Large intestine (tissue), 12 donors: ENCODE measurements at places on chromosomes 12 and 14. TPM values are rescaled to one million over a fixed set of nuclear protein-coding genes. Genes with fewer than 3 reads are reported as not detected.

The SRRM4 gene
- 1.6 TPM for polyA plus RNA-seq

- no peak overlapping the region for H3K27ac ChIP-seq
- H3K36me3 ChIP-seq: no peaks in the 10 kb centered on the region
- no peak overlapping the region for H3K4me3 ChIP-seq
- H3K4me1 ChIP-seq: no peaks in the 10 kb centered on the region
- no peak for DNase-seq
Measured at GRCh38 chr14:77485256-77485655, 13.4 kb downstream of the ISM2 start.

- no peak overlapping the region for H3K4me3 ChIP-seq
- no peaks in the 10 kb centered on the region for H3K36me3 ChIP-seq
- no peaks in the 10 kb centered on the region for H3K27me3 ChIP-seq
- H3K27ac ChIP-seq: no peak overlapping the region
- no peaks in the 10 kb centered on the region for H3K4me1 ChIP-seq
Measured at GRCh38 chr12:77946541-77947061, 115.9 kb downstream of the NAV3 start.

- H3K27ac ChIP-seq: no peak overlapping the region
- no peaks in the 10 kb centered on the region for H3K27me3 ChIP-seq
- no peak for DNase-seq
- peaks cover 23% of the 10 kb centered on the region for H3K36me3 ChIP-seq
- H3K4me3 ChIP-seq: no peak overlapping the region
- no peaks in the 10 kb centered on the region for H3K4me1 ChIP-seq
Measured at GRCh38 chr12:122537021-122537420, 10.0 kb downstream of the KNTC1 start.

DNA sequence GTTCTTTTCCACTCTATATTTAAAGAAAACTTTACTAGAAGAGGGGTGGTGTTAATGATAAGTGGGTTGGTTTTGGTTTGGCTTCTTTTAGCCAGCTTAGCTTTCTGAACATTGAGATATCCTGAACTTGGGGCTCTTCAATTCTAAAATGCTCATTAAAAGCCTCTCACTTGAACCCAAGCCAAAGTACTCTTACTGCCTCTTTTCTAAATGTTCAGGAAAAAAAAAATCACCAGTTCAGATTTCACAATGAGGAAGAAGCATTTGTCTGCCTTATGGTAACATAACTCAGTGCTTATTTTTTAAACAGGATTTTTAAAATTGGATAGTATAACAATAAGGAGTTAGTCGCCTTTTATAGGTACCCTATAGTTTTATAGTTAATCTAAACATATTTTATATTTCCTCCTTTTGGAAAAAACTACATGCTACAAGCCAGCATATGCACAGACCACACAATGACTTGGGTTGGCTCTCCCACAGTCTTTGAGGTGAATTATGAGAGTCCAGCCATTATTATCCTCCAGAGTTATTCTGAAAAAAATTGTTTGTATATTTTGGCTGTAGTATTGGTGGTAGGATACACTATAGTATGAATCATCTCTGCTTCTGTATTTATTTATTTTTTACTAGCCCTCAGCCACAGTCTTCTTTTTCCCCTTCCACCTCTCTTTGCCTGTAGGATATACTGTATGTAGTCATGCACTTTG lies 195.5 kb upstream of the TMPO start:
- H3K4me1 ChIP-seq: no peaks in the 10 kb centered on the region
- no peak for DNase-seq
- H3K27me3 ChIP-seq: no peaks in the 10 kb centered on the region
- H3K4me3 ChIP-seq: no peak overlapping the region
- H3K36me3 ChIP-seq: no peaks in the 10 kb centered on the region
- no peak overlapping the region for H3K27ac ChIP-seq

DNA sequence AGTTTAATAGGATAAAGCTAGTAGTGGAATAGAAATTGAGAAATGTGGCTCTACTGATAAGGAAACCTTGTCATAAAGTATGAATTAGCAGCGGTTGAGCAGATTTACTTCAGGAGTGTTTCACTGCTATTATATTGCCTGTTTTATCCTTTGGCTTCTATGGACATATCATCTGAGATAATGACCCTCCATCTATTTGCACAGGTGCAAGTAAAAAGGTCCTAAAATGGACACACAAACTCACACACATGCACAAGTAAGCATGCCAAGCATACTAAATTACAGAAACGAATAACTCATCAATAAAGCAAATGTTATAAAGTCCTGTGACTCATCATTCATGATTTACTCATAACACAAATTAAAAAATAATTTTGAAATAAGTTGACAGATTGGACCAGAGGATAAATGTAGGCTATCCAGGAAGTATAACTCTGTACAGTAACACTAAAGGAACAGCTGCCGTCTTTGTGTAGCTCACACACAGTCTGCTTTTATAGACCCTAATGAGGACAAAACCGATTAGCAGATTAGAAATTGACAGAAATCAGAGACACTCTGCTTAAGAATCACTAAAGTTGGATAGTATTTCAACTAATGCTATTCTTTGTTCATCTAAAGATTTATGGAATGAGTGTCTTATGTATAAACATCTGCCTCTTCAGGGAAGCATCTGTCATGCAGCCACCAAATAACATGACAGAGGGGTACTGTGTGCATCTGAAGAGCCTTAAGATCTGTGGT lies 73.9 kb downstream of the SYT1 start:
- no peak for DNase-seq
- H3K27ac ChIP-seq: no peak overlapping the region
- no peak overlapping the region for H3K4me3 ChIP-seq
- no peaks in the 10 kb centered on the region for H3K36me3 ChIP-seq

GRCh38 chr14:60723907-60724618 lies at the start of gene SIX4:
Gene SIX4, minus strand, starts transcription at chr14:60724351. Its CDS starts 277 bp downstream, at chr14:60724074.
- H3K36me3 ChIP-seq: no peaks in the 10 kb centered on the region
- H3K4me1 ChIP-seq: peaks cover 10% of the 10 kb centered on the region
- peak; percentile 55 for DNase-seq
- H3K27me3 ChIP-seq: peaks cover 80% of the 10 kb centered on the region

The CABP1 gene
- polyA plus RNA-seq: 0.70 TPM

GRCh38 chr12:116143909-116144308 lies 133.6 kb downstream of the MED13L start:
- no peaks in the 10 kb centered on the region for H3K36me3 ChIP-seq
- no peaks in the 10 kb centered on the region for H3K4me1 ChIP-seq
- no peak overlapping the region for H3K4me3 ChIP-seq
- DNase-seq: no peak
- no peaks in the 10 kb centered on the region for H3K27me3 ChIP-seq

DNA sequence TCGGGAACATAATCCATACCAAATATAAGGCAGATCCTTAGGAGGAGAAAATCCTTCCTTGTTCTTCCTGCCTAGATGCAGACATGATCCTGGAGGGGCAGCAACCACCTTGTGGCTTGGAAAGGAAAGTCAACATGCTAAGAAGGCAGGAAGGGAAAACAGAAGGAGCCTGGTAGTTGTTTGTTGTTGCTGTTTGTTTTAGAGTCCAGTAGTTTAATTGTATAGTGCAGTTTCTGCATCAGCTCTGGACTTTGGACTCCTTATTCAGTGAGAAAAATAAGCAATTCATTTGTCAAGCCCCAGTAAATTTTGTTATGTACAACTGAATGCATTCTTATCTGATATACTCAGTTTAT lies 45.7 kb upstream of the APPL2 start:
- DNase-seq: peak; percentile 58
- H3K27me3 ChIP-seq: no peaks in the 10 kb centered on the region
- no peaks in the 10 kb centered on the region for H3K36me3 ChIP-seq
- H3K4me3 ChIP-seq: no peak overlapping the region

DNA sequence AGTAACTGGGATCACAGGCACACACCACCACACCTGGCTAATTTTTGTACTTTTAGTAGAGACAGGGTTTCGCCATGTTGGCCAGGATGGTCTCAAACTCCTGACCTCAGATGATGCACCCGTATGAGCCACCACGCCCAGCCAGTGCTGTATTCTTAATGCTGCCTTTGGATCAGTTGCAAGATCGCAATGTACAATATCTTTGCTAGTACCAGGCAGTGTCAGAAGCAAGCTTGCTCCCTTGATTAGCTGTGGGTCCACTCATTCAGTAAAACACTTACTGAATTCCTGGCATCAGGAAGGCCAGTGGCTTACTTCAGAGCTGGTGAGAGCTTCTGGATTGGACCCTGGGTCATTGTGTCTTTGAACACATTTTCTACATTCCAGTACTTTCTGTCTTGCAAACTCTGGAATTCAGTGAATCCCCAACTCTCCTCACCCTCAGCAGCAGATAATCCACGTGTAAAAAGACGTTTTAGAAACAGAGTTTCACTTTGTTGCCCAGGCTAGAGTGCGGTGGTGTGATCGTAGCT lies 1183.7 kb downstream of the AACS start:
- no peak for DNase-seq
- H3K4me1 ChIP-seq: no peaks in the 10 kb centered on the region
- H3K36me3 ChIP-seq: no peaks in the 10 kb centered on the region

GRCh38 chr14:100711493-100711892 lies 15.2 kb upstream of the DLK1 start:
- no peak overlapping the region for H3K27ac ChIP-seq
- H3K36me3 ChIP-seq: no peaks in the 10 kb centered on the region
- no peak for DNase-seq
- H3K27me3 ChIP-seq: peaks cover 15% of the 10 kb centered on the region

- no peak overlapping the region for H3K27ac ChIP-seq
- H3K4me3 ChIP-seq: no peak overlapping the region
- no peak for DNase-seq
- no peaks in the 10 kb centered on the region for H3K4me1 ChIP-seq
Measured at GRCh38 chr12:82952946-82953345, 266.2 kb downstream of the TMTC2 start.

The CSRP2 gene
- 29.4 TPM for polyA plus RNA-seq

The MGP gene
- polyA plus RNA-seq: 152 TPM

The RNU4-1 gene
- polyA plus RNA-seq: not detected

- no peak overlapping the region for H3K27ac ChIP-seq
- H3K36me3 ChIP-seq: no peaks in the 10 kb centered on the region
- no peak overlapping the region for H3K4me3 ChIP-seq
- H3K27me3 ChIP-seq: no peaks in the 10 kb centered on the region
- no peaks in the 10 kb centered on the region for H3K4me1 ChIP-seq
Measured at GRCh38 chr14:79992407-79993198, 218.7 kb downstream of the DIO2 start.

DNA sequence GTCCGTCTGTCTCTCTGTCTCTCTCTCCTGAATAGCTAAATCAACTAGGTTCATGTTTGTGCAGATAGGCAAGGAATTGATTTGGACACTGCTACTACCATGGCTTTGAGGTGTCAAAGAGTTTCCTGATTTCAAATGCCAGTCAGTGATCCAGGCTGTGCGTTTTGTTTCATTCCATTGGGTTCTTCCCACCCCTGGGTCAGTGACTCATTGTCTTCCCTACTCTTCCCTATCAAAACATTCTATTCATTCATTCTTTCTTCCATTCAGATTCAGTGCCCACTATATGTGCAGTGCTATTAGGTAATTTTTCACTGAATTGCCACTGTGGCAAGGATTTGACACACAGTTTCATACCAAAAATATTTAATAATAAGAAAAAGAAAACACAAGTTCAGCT lies 50.4 kb downstream of the RPH3A start:
- DNase-seq: no peak
- no peak overlapping the region for H3K4me3 ChIP-seq
- peaks cover 15% of the 10 kb centered on the region for H3K27me3 ChIP-seq
- H3K4me1 ChIP-seq: no peaks in the 10 kb centered on the region

GRCh38 chr14:74591899-74592298 lies 20.1 kb downstream of the LTBP2 start:
- H3K27me3 ChIP-seq: no peaks in the 10 kb centered on the region
- peaks cover 31% of the 10 kb centered on the region for H3K4me1 ChIP-seq
- no peak overlapping the region for H3K4me3 ChIP-seq
- no peak overlapping the region for H3K27ac ChIP-seq
- no peaks in the 10 kb centered on the region for H3K36me3 ChIP-seq

The SLC41A2 gene
- polyA plus RNA-seq: 4.1 TPM

The DDX23 gene
- 90.9 TPM for polyA plus RNA-seq

- H3K27ac ChIP-seq: no peak overlapping the region
- H3K36me3 ChIP-seq: peaks cover 76% of the 10 kb centered on the region
- DNase-seq: no peak
- H3K4me3 ChIP-seq: no peak overlapping the region
- peaks cover 8% of the 10 kb centered on the region for H3K4me1 ChIP-seq
Measured at GRCh38 chr12:124334976-124335375, 40.1 kb downstream of the RFLNA start.

The FOXG1 gene
- not detected for polyA plus RNA-seq

The CD163 gene
- 10.4 TPM for polyA plus RNA-seq

DNA sequence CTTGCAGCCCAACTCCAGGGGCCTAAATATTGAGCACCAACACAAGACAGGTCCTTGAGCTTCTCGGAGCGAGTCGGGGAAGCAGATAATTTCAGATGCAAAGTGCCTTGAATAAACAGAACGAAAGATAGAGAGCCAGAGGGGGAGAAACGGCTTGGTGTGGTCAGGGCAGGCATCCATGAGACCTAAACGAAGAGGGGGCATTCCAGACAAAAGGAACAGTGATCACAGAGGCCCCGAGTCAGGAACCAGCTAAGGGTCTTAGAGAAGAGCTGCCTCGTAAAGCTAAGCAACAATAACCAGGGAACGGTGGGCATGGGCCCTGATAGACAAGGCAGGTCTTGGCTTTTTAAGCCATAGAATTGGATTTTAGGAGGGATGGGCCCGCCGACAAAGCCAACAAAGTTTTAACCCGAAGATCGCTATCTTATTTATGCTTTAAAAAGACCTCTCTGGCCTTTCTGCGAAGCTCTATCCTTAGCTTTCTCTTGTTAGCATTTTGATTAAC lies 421 bp upstream of the ACADS start:
- H3K27ac ChIP-seq: peak overlapping the region; percentile 19
- H3K27me3 ChIP-seq: no peaks in the 10 kb centered on the region
- DNase-seq: no peak
- H3K36me3 ChIP-seq: peaks cover 50% of the 10 kb centered on the region

GRCh38 chr14:76217179-76217578 lies 65.5 kb downstream of the GPATCH2L start:
- DNase-seq: no peak
- no peaks in the 10 kb centered on the region for H3K4me1 ChIP-seq
- H3K27ac ChIP-seq: no peak overlapping the region
- no peaks in the 10 kb centered on the region for H3K27me3 ChIP-seq

GRCh38 chr14:76918256-76918781 lies 92.1 kb downstream of the LRRC74A start:
- H3K36me3 ChIP-seq: no peaks in the 10 kb centered on the region
- H3K4me3 ChIP-seq: no peak overlapping the region
- H3K27ac ChIP-seq: peak overlapping the region; percentile 76
- H3K4me1 ChIP-seq: peaks cover 78% of the 10 kb centered on the region

DNA sequence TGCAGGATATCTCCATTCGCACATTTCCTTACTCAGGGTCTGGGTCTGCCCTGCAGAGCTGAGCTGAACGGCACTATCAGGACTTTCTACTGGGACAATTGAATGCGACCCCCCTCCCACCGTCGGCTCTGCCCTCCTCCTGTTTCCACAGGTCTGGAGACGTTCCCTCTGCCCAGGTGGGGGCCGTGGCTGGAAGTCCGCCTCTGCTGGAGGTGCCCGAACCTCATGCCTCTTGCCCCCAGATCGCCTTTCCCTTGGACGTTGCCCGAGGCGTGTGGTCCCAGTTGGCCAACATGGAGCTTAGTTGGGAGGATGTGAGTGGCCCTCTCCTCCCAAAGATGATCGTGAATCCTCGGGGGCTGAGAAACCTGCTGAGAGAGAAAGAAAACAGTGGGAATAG lies 21.2 kb upstream of the KLC1 start:
- no peak overlapping the region for H3K27ac ChIP-seq

The SLC10A1 gene
- 0.13 TPM for polyA plus RNA-seq

The NTS gene
- 126 TPM for polyA plus RNA-seq

The OTX2 gene
- polyA plus RNA-seq: not detected

- no peaks in the 10 kb centered on the region for H3K36me3 ChIP-seq
- peaks cover 2% of the 10 kb centered on the region for H3K27me3 ChIP-seq
- no peaks in the 10 kb centered on the region for H3K4me1 ChIP-seq
- no peak overlapping the region for H3K4me3 ChIP-seq
Measured at GRCh38 chr12:112598626-112599025, 179.9 kb downstream of the PTPN11 start.
